ENCODE measurements at places on chromosomes 13 and 19.

- peak; percentile 96 for DNase-seq
These were observed at the start of gene ZNF446 for GRCh38 chr19:58475714-58476497. Gene ZNF446 (plus strand): TSS chr19:58476352. CDS start chr19:58477219, 867 bp downstream.

GRCh38 chr13:33016414-33017322 lies at the start of gene KL:
Gene KL (plus strand): TSS chr13:33016423. CDS start chr13:33016441, 18 bp downstream.
- no peak for DNase-seq

DNA sequence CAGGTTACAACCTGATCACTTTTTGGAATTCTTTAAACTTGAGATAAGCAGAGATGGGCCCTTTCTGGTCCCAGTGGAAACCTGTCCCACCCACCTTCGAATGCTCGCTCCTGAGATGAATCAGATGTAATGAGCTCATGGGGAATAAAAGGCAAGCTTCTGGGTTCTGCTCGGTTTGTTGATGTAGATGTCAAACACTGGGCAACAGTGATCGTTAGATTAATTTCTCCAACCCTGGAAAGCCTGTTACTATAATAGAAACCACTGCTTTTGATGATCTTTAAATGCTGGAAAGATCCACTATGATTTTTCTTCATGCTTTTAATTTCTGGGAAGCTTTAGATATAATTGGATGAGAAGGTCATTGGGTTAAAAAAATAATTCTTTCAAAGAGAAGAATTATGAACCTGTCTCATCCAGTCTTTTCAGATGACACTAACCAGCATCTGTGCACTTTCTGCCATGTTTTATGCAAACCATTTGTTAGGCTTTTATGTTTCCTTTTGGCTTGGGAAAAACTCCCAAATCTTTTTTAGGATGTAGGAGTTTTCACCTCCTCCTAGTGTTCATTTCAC lies 49.3 kb downstream of the B3GLCT start:
- DNase-seq, result no peak

GRCh38 chr13:43537124-43537523 lies 249.6 kb downstream of the ENOX1 start:
- no peak for DNase-seq

DNA sequence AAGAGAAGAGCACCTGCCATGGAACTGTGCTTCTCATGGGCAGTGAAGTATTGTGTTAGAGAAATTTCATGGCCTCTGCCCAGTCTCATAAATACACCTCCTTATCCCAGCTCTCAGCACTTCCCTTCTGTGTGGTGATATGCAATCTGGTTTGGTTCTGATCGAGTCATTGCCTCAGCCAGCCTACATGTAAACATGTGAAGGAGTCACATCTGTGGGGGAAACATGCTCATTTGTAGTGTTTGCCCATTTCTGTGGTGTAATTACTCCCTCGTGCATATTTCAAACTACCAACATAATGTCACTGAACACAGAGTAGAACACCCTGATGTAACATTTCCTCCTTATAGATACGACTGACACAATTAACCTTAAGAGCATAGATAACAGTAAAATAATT lies 183.0 kb downstream of the DCT start:
- no peak for DNase-seq

GRCh38 chr13:44302940-44303575 lies 70.6 kb upstream of the SERP2 start:
- no peak for DNase-seq

All from CD4-positive, alpha-beta T cell treated with Interleukin-4 for 1 hour (primary cell).